NCI-H510A treated with DMSO at 0.1 percent for 48 hours (cell line): ENCODE measurements at places on chromosomes 16 and 17.

GRCh38 chr17:58811290-58811689 lies 55.6 kb downstream of the PPM1E start:
- no peak for DNase-seq

DNA sequence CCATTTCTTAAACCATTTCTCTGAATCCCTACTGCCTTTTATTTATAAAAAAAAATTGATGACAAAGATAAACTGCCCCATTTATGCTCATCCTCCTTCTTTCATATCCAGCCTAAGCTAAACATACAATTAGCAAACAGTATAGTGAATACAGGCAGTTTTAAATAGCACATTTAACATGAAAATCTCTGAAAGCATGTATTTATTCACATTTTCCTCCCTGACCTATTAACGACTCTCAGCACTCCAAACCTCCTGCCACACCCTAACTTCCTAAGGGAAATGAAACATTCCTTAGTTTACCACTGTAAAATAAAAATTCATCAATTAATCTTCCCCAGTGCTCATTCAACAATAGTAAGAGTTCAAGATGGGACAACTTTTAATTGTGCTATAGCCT lies 56.9 kb downstream of the TRIM37 start:
- DNase-seq, result no peak

DNA sequence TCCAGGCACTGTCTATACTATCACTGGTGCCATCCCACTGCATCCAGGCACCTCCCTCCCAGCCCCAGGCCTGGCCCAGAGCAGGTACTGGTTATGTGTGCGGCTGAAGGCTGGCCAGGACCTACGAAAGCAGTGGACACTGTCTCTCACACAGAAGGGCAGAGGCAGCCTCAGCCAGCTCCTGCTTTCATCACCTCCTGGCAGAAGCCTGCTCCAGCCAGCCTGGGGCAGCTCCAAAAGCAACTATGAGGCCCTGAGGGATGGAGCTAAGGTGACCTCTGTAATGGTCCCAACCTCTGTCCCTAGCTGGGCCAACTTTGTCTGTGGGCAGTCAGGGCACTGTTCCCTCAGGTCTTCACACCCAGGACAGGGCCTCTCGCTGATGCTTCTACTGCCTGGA lies 18.8 kb downstream of the HSD11B2 start:
- DNase-seq, result no peak

DNA sequence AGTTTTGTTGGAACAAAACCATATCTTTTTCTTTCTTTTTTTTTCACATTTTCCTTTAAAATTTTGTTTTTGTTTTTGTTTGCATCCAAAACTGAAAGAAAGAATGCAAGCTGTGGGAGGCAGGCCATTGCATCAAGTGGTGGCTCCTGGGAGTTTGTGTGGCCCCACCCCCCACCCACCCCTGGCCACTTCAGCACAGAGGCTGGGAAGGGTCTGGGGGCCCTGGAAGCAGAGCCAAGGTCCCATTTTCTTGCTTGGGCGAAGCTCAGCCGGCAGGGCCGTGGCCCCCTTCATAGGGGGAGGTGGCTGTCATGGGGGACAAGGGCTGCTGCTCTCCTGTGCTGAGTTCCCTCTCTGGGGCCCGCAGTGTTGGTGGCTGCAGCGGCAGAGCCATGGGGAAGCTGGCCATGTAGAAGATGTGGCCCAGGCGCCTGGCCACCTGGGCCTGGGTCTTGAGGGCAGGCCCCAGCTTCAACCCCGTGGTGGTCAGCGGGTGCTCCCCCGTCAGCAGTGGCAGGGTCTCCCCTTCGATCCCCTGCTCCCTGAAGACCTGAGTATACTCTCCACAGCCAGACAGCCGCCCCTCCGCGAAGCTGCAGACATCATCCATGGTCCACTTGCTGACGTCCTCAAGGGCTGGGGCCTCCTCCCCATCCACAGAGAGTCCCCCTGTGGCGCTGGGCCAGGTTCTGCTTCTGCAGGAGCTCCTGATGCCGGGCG lies 19.8 kb downstream of the PAFAH1B1 start:
- DNase-seq, result no peak

DNA sequence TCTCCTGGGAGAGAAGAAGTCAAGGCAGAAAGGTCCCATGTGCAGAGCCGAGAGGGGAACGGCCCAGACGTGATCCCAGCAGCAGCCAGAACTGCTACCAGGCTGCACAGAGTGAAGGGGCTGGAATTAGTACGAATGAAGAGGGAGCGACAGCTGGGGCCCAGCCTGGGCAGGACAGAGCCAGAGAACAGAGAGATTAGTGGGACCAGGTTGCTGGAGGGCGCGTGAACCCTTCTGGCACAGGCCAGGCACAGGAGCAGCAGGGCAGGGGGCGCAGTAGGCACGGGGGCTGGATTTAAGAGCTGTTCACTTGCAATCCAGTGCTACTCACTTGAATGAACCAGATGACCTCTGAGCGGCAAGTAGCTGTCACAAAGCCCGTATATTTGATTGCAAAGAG lies 66.9 kb downstream of the PLXDC1 start:
- no peak for DNase-seq

GRCh38 chr17:4594931-4595684 lies 10.8 kb downstream of the SMTNL2 start:
- DNase-seq, result peak; percentile 22

DNA sequence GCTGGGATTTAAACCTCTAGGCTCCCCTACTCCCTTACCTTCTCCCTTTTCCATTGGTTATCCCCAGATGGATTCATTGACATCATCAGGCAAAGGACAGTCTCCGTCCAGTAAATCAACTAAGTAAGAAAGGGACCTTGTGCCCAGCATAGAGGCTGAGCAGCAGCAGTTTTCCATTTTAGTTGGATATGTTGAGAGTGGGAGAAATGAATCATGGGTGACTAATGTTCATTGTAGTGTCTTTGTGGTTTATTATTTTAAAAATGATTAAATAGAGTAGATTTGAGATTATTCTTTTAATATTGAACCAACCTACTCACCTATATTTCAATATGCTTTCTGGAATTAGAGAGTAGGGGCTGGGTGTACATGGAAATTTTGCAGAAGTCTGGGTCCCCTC lies 99.4 kb upstream of the CACNG3 start:
- no peak for DNase-seq

DNA sequence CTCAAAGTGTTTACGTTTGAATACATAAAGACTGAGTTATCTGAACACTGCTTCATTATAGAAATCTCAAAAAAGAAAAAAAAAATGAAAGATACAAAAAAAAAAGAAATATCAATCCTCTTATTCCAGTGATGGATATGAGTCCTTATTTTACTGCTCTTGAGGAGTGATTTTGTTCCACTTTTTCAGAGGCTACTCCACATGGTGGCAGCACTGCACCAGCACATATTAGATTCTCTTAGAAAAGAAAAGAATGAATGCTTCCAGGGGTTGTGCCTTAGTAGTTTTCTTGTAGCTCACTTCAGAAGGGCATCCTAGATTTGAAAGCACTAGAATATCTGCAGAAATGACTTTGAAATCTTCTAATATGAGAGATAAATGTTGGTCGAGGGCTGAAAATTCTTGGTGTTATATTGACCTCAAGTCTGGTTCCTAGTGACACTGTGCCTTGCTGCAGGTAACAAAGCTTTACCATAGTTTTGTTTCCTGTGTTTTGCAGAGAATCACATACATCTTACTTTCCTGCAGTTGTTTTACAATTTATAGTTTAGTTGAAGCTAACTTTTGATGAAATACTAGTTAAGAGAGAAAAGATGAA lies 25.9 kb downstream of the AP2B1 start:
- DNase-seq, result peak; percentile 36
